ENCODE measurements at places on chromosomes 1 and 21.

GRCh38 chr1:116738673-116739370 lies 15.4 kb upstream of the CD2 start:
- DNase-seq: peak; percentile 32

GRCh38 chr1:230108580-230108979 lies 41.5 kb downstream of the GALNT2 start:
- no peak for DNase-seq

DNA sequence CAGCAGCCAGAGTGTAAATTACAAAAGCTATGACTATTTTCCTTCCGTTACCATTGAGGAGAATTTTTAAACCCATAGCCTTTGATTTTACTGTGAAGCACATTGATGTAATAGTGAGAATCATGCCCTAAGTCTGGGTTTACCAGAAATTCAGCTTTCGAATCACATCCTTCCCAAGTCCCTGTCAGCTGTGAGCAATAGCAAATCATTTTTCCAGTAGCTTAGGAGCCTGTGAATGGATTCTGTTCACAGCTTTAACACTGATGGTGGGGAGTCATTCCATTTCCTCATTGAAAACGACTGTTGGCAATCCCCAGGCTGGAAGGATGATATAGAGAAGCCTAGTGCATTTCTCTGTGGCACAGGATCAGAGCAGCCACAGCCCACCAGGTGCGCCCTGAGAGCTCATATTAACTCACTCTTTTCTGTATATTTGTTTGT lies 82.2 kb upstream of the C1orf105 start:
- no peak for DNase-seq

DNA sequence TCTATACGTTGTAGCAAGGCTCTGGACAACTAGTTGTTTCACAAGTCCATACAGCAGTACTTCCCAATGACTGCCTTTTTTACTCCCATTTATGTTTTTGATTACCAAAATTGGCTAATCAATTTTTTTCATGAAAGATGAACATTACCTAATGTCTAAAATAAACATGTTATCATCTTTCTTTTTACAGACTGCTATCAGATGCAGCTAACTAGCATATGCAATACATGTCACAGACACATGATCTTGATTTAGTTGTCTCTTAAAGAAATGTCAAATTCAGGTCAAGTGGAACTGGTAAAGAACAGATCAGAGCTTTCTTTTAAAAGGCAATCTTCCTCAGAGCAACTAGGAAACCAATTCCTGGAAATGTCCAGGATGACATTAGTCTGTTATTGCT lies 630 bp upstream of the DBT start:
- no peak for DNase-seq

DNA sequence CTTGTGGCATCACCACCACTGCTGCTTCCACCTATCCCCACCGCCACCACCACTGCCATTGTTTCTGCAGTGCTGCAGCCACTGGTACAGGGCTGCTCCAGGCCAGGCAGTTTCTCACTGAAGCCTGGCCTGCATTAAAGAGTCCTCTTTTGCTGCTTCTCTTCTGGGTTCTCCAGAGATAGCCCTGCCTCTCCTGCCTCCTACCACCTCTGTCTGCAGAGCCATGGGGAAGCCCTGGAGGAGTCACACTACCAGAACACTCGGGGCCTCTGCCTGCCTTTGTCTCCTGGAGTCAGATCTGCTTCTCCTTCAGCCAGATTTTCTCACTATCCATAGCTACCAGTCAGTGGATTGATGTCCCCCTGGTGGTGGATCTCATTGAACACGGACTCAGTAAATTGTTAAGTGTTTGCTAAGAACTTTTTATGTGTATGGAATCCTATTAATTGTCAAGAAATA lies 37.7 kb upstream of the DDAH1 start:
- DNase-seq: peak; percentile 9

DNA sequence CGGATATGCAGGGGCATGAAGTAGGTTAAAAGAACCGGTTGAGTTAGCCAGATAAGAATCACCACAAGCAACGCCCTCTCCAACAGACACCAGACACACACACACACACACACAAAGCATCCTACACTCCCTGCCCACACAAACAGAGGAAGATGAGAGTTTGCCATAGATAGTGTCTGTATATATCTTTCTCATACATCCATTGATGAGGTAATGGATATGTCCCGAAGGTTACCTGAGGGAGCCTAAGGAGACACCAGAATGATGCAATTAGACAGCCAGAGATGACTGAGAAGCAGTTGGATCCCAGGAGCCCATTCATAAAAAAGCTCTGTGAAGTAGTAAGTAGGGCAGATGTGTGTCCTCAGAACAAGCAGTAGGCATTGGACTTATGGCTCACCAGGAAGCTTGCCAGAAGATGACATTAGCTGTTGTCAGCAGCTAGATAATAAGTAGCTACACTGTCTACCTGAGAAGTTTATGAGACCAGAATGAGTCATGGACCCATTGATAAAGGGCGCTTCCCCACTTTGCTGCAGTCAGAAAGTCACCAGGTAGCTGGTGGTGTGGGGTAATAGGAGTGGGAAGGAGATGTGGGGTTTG lies 247.0 kb downstream of the KCNT2 start:
- DNase-seq: no peak

DNA sequence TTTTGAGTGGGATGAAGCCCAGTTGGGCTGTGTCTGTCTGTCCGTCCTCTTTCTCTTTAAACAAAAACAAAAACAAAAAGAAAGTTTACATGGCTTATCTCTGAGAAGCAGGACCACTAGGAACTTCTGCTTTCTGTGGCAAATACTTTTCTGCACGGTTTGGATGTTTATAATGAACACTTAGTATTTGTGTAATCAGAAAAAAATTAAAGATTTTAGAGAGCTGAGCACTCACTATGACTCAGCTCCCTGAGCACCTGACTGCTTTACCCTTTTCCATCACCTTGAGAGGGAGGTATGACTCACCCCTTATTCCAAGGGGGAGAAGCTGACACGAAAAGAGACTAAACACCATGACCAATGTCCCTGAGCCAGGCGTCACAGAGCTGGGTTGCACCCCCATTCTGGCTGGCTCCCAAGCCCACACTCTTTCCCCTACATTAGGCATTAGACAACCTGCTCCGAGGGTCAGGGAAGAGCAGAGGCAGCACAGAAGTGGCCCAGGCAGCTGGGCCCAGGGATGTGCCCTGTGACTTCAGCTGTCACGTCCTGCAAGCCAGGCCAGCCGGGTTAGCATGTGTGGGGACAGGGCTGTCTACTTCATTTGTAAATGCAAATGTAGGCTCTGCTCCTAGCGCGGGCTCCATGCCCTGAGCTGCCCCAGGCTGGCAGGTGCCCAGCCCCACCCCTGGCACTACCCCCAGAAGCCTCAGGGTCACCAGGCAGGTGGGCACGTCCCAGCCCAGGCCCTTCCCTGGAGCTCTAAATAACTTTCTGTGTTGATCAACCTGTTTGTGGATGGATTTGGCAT lies 30.4 kb downstream of the RAP1GAP start:
- DNase-seq: no peak

GRCh38 chr1:215477632-215478031 lies 89.5 kb upstream of the KCTD3 start:
- no peak for DNase-seq

DNA sequence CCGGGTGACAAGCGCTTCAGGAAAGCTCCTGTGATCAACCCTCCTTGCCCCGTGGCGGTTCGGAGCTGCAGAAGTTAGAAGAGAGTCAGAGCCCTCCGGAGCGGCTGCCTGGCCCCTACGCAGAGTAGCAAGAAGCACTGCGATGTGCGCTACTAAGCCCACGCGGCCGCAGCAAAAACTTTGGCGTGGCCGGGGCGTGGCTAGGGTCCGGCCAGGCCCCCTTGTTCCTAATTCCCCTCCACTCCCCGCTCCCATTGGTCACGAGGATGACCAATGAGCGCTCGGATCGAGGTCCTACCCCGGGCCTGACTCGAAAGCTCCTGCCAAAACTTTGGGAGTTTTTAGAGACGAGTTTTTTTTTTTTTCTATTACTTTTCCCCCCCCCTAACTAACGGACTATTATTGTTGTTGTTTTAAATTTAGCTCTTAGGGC lies at the start of gene HLX:
HLX (plus strand) TSS at position 368 of the 433 bp plus-strand sequence. CDS start 415 bp downstream, outside the sequence.
- DNase-seq: peak; percentile 95

GRCh38 chr1:221530791-221531190 lies 211.1 kb downstream of the DUSP10 start:
- no peak for DNase-seq

DNA sequence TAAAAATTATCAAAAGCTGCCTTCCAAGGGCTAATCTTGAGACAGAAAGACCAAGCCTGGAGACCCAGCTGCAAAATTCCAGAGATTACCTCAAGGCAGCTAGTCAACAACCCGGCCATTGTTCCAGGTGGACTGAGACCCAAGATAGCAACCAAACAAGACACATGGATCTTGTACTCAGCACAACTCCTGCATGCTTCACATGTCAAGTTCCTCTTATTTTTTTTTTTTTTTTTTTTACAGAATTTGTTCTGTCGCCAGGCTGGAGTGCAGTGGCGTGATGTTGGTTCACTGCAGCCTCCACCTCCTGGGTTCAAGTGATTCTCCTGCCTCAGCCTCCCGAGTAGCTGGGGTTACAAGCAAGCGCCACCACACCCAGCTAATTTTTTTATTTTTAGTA lies 40.1 kb downstream of the CD2 start:
- DNase-seq: no peak

DNA sequence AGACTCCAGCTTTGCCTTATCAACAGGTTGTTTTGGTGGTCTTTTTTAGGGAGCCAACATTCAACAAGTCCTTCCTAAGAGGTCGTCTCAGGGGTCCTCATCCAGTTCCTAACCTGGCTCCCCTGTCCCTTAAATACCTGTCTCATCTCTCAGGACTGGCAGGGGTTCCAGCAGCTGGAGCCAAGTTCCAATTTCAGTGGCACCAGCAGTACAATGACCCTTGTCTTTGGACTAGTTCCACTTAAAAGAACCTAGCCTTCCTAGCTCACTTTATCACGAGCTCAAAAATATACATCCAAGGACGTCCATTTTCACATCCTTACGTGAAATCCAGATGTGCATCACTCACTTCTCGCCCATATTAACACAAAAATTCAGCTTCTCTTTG lies 18.7 kb upstream of the TRAF3IP3 start:
- DNase-seq: no peak

- DNase-seq: no peak
Observed at GRCh38 chr1:42945164-42945563, 13.5 kb downstream of the SLC2A1 start.

DNA sequence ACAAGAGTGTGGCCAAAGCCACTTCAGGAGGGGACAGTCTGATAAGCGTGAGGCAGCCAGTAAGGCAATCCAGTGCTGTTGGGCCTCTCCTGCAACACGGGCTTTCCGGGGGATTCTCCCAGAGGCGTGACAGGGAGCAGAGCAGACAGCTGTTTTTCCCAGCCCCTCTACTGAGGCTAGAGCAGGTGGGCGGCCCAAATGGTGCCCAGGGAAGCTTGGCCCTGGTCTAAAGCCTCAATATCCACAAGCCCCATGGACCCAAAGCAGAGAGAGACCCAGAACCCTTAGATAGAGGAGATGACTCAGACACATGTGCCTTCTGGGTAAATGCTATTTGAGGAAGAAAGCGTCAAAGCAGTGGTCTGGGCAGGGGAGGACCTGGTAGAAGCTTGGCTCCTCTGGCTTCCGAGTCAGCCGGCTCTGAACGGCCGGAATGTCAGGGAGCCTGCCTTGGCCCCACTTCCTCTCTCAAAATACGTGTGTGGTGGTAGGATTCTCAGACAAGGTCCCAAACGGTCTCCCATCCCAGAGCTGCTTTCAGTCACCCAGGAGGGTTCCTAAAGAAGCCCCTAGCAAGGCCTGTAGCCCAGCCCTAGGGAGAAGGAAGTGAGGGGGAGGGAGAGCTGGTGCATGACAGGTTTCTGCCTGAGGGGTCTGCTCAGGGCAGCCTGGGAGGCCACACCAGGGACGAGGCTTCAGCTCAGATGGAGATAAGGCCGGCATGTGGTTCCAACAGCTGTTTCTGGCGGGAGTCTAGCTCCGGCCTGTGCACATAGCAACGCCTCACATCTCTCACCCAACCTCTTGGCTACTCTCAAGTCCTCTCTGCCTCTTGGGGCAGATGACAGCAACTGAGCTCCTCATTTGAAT lies 28.8 kb downstream of the PIK3C2B start:
- DNase-seq: peak; percentile 79

- peak; percentile 17 for DNase-seq
Observed at GRCh38 chr1:183841550-183841949, 36.6 kb downstream of the RGL1 start.

GRCh38 chr1:4071653-4072052 lies 171.6 kb upstream of the C1orf174 start:
- no peak for DNase-seq

GRCh38 chr1:66495495-66495894 lies 38.5 kb upstream of the SGIP1 start:
- DNase-seq: no peak

- no peak for DNase-seq
Observed at GRCh38 chr1:165075725-165076370, 280.7 kb downstream of the LMX1A start.

- no peak for DNase-seq
Observed at GRCh38 chr1:151703813-151704212, 12.8 kb downstream of the CELF3 start.

DNA sequence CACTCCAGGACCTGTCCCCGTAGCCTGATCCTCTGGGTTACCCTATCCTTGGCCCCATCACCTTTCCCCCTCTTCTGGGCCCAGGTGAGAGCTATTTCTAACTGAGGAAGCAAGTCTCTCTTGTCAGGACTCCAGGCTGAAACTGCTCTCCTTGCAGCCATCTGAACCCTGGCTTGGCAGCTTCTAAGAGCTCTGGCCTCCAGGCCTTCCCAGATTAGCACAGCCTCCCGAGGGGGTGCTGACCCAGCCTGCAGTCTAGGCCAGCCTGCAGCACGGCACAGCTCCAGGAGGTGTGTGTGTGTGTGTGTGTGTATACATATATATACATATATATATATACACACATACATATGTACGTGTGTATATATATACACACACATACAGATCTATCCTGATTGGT lies 17.4 kb downstream of the CACNA1S start:
- DNase-seq: no peak

DNA sequence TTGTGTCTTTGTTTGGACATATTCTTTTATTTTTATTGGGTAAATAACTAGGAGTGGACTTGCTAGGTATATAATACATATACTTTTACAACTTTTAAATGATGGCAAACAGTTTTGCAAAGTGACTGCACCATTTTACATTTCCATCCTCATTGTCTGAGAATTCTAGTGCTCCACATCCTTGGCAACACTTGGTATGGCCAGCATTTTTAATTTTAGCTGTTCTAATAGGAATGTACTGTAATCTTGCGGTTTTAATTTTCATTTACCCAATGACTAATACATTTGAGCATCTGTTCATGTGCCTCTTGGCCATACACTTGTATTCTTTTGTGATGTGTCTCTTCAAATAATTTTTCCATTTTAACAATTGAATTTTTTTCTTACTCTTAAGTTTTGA lies 37.0 kb upstream of the ATP6V1G3 start:
- no peak for DNase-seq

GRCh38 chr1:154867841-154868605 lies 2.1 kb downstream of the KCNN3 start:
- DNase-seq: no peak
